Posterior cingulate gyrus (tissue), 11 donors: ENCODE measurements at places on chromosomes 12 and 14.

- DNase-seq, result no peak
These were observed 584 bp upstream of the DDHD1 start for GRCh38 chr14:53153702-53154112.

- DNase-seq, result no peak
These were observed 176.6 kb downstream of the ALG10 start for GRCh38 chr12:34198924-34199323.

DNA sequence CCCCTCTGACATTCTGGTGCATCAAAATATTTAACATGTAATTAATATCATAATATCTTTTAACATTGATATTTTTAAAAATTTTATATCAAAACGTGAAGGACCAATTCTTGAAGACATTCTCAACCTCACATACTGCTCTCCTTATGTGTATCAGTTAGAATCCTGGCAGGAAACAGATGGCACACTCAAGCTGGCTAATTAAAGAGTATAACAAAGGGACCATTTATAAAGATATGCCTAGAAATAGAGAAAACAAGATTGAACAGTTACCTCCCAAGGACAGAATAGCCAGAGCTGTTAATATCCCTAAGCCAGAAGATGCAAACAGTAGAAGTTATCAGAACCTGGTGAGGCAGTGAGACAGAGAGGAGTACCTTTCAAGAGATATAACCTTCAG is 368.7 kb downstream of the NELL2 start:
- no peak for DNase-seq

DNA sequence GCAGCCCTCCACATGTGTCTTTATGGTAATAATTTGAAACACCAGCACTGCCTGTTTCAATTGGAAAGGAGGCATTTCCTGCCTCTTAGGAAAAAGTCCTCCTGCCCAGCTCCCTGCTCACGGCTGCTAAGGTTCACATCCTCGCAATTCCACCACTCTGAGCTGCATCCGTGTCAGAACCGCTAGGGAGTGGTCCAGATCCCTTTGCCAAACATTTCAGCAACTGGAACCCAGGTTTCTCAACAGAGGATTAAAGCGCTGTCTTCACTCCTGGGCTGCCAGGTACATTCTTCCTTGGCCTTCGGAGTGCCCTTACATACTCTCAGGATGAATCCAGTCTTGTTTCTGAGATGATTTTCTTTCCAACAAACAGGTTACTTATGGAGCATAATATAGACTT is 23.3 kb downstream of the C14orf132 start:
- no peak for DNase-seq

- no peak for DNase-seq
These were observed 277.9 kb upstream of the DCN start for GRCh38 chr12:91460469-91460868.

DNA sequence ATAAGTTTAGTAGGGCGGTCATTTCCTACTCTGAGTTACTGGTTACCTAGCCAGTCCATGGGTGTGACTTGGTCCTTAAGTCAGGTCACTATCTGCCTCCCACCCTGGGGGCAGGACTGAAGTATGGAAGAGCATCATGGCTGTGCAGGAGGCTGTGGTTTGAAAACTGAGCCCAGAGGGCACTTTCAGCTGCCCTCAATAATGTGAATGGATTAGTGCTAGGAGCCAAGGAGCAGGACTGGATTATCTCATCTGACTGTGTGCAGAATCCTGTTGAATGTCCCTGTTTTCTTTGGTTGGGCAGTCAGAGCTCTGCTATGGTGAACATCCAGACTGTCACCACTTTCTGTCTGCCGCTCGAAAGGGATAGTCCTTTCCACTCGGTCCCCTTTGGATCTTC is 1.6 kb downstream of the ATXN7L3B start:
- DNase-seq, result no peak

- no peak for DNase-seq
These were observed 3.3 kb downstream of the COL2A1 start for GRCh38 chr12:48000878-48001504.

- no peak for DNase-seq
These were observed 1.7 kb downstream of the ZNF410 start for GRCh38 chr14:73888460-73888725.

DNA sequence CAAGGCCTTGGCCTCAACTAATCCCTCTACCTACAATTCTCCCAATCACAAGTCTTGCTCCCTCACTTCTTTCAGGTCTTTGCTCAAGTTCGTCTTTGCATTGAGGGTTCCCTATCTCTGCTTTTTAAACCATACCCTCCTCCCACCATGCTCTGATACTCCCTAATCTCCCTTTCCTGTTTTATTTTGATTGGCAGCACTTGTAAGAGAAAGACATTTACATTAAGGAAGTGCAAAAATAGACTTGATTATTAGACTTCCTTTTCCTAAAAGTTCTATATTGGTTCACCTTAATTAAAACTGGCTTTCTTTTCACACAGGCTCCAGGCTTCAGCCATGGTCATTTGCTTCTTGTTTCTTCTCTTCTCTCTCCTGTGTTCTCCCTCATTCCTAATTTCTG is 18.3 kb upstream of the WIF1 start:
- no peak for DNase-seq

GRCh38 chr12:120984351-120984898 is 6.1 kb downstream of the HNF1A start:
- no peak for DNase-seq

DNA sequence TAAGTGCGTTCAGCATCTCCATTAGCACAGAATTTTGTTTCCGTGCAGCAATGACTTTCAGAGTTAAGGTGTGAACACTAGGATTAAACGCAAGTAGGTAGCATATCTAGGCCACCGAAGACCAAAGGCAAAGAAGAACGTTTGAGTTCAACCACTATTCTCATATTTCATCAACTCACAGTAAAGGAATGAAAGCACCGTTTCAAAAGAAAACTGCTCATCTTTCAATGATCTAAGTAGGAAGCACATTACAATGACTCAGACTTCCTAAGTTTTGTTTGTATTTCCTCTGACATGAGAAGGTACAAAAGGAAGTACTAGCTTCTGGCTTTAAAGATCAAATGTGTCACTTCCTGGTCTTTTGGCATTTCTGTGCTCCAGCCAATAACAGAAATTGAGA is 57.6 kb downstream of the ACADS start:
- no peak for DNase-seq

- DNase-seq, result no peak
These were observed 976.4 kb downstream of the VRK1 start for GRCh38 chr14:97773598-97773997.

GRCh38 chr12:95169368-95169767 is 47.9 kb downstream of the FGD6 start:
- DNase-seq, result no peak

- DNase-seq, result no peak
These were observed 20.2 kb upstream of the P2RX4 start for GRCh38 chr12:121189619-121190155.

DNA sequence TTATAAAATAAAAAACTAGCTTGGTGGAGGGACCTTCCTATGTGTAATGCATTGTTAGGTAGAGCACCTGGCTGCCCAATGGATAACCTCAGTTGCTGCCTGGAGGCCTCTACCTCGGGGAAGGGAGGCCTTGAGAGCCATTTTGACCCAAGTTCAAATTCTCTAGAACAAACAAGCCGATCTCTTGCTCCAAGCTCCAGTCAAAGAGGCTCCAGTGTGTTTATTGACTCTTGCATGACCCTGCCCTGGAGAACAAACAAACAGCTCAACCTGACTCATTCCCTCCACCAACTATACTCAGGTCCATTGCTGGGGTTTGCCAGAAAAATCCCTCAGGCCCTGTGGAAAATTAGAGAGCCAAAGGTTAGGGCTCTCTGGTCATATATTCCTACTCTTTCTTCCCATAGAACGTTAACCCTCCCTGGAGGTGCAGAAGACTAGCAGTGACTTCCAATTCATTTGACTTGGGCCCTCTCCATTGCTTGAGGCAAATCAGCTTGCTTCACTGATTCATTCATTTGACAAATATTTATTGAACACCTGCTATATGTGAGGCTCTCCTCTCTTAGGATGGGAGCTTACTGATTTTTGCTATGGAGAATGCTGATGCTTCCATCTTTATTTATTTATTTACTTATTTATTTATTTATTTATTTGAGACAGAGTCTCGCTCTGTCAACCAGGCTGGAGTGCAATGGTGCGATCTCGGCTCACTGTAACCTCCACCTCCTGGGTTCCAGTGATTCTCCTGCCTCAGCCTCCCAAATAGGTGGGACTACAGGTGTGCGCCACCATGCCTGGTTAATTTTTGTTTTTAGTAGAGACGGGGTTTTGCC is 73.7 kb upstream of the CISTR start:
- no peak for DNase-seq

GRCh38 chr12:126107659-126108058 is 1042.4 kb downstream of the AACS start:
- DNase-seq, result no peak

DNA sequence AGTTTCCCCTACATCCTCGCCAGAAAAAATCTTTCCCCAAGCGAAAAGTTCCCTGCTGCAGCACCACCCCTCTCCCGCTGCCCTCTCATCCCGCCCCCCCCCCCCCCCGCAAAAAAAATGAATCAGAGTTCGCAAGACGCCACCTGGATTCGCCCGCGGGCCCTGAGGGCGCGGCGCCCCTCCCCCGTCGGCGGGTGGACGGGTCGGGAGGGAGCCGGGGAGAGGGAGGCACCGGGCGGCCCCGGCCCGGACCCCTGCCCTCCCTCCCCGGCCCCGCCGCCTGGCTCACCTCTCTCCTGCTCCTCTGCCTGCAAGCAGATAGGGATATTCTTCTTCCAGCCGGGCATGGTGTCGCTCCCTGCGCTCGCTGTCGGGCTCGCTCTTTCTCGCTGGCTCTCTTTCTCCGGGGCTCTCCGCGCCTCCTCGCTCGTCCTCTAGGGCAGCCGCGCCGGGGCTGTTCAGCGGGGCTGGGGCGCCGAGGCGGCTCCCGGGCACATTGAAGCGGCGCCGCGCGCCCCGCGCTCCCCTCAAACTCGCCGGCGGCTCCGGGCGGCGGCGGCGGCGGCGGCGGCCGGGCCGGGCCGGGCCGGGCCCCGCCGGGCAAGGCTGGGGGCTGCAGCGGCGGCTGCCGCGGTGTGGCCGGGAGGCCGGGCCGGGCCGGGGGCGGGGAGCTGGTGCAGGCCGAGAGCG is 200.3 kb upstream of the CAND1 start:
- DNase-seq, result no peak

DNA sequence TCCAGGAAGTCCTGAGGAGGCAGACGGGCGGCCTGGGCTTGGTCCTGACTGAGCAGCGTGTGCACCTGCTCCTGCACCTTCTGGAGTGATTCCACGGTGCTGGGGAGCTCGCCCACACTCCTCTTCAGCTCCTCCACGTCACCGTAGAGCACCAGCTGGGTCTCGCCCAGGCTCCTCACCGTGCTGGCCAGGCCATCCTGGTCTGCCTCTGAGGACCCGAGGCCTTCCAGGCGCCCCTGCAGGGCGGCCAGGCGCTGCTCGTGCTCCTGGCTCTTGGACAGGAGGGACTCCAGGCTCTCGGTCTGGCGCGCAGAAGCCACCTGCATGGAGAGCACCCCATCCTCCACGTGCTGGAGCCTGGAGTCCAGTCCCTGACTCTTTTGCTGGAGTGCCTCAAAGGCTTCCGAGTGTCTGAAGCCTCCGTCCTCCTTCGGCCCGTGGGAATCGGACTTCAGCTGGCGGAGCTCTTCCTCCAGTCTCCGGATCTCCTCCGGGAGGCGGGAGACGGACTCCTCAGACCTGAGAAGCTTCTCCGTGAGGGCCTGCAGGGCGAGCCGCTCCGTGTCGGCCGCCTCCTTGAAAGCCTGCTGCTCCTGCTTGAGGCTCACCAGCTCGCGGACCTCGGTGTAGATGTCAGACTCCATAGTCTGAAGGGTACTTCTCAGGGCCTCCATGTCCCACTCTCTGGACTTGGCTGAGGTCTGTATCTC is 8.4 kb downstream of the CKAP4 start:
- no peak for DNase-seq

DNA sequence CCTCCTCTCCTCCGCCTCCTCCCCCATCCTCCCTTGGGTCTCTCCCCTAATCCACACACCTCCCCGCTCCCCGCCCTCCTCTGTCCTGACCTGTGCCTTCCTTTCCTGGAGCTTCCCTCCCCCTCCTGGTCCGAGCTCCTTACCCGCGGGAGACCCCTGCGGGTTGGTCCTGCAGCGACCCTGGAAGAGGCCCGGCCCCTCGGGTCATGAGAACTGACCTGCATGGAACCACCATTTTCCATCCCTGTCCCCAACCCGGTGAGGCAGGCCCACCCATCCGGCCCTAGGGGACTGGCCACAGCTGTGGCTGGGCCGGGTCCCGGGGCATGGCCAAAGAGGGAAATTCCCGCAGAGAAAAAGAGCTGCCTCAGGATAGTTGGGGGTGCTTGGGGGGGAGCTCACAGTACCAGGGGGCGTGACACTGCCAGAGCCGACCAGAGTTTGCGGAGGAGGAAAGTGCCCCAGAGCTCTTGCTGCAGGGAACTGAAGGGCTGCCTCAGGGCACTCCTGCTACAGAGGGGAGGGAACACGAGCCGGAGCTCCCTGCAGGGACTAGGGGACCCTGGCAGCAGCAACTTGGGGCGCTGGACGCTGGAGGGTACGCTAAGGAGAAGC is 613 bp downstream of the ARHGEF40 start:
- no peak for DNase-seq

DNA sequence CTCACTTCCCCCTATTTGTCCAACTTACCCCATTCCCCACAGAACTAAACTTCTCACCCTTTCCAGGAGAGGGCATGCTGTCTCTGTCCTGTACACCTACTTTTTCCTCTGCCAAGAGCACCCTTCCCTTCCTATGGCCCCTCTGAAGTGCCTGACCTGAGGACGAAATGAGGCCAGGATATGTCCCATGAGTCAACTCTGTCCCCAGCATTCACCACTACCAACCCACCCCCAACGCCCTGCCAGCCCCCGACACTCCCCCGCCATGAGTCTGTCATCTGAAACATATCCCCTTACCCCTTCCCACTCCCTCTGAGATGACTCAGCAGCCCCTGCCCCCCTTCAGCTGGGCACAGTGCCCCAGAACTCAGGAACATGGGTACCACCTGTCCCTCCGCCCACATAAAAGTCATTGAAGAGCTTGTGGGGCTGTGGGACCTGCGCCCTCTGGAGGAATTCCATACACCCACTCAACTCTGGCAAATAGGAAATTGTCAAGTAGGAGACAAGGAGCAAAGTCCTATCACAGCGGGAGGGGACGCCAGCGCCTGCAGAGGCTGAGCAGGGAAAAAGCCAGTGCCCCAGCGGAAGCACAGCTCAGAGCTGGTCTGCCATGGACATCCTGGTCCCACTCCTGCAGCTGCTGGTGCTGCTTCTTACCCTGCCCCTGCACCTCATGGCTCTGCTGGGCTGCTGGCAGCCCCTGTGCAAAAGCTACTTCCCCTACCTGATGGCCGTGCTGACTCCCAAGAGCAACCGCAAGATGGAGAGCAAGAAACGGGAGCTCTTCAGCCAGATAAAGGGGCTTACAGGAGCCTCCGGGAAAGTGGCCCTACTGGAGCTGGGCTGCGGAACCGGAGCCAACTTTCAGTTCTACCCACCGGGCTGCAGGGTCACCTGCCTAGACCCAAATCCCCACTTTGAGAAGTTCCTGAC is 26.3 kb downstream of the ITGA7 start:
- no peak for DNase-seq

DNA sequence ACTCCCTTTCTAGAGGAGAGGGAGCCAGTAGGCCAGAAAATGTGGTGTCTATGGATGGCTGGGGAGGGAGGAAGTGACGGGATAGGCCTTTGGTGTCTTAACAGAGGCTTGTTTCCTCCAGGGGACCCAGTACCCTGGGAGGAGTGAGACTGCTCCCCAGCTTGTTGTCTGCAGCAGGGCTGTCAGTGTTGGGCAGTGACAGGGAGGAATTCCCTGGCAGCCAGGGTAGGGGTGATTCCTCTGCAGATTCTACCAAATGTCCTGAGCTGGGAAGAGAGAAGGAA is 64.0 kb downstream of the GALNT16 start:
- DNase-seq, result no peak
